ENCODE measurements at places on chromosomes 11 and 22.

GRCh38 chr11:75229466-75229865 is 11.1 kb upstream of the TPBGL start:
- DNase-seq: no peak

- no peak for DNase-seq
These were observed 42.1 kb downstream of the PACSIN2 start for GRCh38 chr22:42972649-42973535.

- no peak for DNase-seq
These were observed 33.8 kb downstream of the SLN start for GRCh38 chr11:107677924-107678631.

DNA sequence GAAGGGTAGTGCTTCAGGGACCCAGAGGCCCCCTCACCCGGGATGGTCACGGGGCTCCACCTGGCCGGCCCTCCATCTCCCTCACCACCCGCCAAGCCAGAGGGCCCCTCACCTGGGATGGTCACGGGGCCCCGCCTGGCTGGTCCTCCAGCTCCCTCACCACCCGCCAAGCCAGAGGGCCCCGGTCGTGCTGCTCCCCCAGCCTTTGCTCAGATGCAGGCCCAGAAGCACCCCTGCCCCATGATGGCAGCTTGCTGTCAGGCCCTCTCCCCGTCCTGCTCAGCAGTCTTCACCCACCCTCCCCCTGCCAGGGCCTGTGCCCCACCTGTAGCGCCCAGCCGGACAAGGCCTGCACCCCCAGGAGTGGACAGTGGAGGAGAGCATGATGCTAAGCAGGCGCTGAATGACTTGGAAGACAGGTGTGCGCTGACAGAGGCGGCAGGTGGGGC is 7.3 kb downstream of the DENND6B start:
- peak; percentile 15 for DNase-seq
